ENCODE measurements at places on chromosomes 7 and 10.
A peak's percentile ranks its signal among the peaks of the same experiment; 100 is the strongest.

DNA sequence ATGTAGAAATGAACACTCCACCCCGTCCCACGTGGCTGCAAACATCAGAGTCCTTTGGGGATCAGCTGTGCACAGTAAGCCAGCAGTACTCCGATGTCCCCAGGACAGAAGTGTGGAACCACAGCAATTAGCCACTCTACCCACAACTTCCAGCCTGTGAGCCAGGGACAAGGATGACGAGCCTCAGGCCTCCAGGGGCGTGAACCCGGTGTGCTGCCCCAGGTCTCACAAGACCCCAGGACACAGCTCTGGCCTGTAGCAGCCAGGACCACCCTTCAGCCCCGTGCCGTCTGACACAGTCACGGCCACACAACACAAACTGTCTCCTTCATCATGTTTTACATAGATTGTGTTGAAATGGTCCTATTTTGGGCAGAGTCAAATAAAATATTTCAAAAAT, 113.0 kb upstream of the DIP2C start:
- no peak for DNase-seq

GRCh38 chr7:92246360-92247101, 757 bp downstream of the ANKIB1 start:
- peak; percentile 7 for DNase-seq

DNA sequence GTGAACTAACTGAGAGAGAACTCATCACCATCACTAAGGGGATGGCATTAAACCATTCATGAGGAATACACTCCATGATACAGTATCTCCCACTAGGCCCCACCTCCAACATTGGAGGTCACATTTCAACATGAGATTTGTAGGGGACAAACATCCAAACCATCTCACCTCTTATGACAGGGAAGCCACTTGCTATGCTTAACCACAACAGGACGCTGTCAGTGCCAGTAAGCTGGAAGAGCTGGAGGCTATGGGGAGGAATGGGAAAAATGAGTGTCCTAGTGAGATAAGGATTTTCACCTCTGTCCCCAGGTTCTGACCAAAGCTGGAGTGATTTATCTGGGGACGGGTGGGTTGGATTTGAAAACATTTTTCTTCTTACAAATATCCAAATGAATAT, 17.6 kb downstream of the PLCE1 start:
- DNase-seq, result no peak

DNA sequence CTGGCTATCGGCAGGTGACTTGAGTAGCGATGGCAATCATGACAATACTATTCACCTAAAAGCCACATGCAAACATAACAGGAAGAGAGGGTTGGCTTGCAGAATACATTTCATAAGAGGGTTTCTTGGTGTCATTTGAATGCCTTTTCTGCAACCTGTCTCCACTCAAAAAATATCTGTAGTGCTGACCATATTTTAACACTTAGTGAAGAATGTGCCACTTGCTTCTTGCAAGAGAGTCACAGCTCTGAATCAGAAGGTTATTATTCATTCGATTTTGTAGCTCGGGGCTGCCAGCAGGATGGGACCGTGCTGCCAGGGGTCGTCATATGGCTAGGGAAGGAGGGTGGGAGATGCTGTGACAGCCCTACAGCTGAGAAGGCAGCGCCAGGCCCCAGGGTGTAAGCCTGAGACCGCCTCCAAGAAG, 152.0 kb upstream of the PITRM1 start:
- DNase-seq, result no peak

DNA sequence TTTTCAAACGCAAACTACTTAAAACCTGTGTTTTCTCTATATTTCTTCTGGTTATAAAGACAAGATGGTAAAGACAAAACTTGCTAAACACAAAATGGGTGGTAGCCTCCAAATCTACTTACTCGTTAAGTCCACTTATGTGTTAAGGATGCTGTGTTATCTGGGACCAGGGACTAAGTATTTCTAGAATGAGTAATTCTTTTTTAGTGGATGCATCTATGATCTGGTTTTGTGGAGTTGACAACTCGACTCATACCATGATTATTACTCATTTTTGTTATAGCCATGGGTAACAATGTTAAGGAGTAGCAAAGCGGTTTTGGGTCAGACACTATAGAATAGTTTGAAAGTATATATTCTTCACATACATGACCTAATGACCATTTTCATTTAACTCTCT, 239.5 kb upstream of the FOXP2 start:
- DNase-seq, result no peak

DNA sequence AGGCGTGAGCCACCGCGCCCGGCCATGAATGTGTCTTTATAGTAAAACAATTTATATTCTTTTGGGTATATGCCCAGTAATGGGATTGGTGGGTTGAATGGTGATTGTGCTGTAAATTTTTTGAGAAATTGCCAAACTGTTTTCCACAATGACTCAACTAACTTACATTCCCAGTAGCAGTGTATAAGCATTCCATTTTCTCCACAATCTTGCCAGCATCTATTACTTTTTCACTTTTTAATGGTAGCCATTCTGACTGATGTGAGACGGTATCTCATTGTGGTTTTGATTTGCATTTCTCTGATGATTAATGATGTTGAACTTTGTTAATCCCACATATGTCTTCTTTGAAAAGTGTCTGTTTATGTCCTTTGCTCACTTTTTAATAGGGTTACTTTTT, 1187.9 kb downstream of the XPNPEP1 start:
- DNase-seq, result no peak

GRCh38 chr10:55160655-55161283, 359.7 kb upstream of the PCDH15 start:
- DNase-seq, result no peak

- DNase-seq, result no peak
These were observed 41.6 kb downstream of the LAMB1 start for GRCh38 chr7:107961405-107961804.

GRCh38 chr7:2982831-2983230, 60.8 kb downstream of the CARD11 start:
- peak; percentile 27 for DNase-seq

GRCh38 chr7:54864663-54865062, 105.7 kb upstream of the SEC61G start:
- DNase-seq, result no peak

DNA sequence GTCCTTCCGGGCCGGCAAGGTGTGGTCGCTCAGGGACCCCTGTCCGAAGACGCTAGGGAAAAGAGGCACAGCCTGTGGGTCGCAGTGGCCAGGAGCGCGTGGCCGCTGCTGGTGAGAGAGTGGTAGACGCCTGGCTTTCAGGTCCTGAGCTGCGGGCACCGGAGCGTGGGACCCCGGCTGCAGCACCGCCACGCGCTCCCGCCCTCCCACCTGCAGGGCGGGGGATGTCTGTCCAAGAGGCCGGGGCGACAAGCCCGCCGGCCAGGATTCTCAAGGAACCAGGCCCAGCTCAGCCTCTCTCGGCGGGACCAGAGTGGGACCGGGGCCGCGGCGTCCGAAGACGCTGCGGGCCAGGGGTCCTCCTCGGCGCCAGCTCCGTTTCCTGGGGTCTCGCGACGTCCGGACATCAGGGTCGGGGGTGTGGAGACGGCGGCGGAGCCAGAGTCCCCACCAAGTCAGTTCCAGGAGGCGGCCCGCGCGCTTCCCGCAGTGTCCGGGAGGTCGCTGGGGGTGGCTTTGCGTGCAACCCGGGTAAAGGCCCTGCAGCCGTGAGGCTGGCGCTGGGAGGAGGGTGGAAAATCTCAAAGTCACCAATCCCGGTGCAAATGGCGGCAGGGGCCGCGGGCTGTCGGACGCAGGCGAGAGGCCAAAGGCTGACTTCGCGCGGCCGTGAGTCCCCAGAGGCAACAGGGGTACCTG, 5.5 kb downstream of the ZNF503 start:
- no peak for DNase-seq

GRCh38 chr7:141339603-141340002, 211.6 kb upstream of the AGK start:
- no peak for DNase-seq

GRCh38 chr10:69220507-69220906, 375 bp downstream of the HKDC1 start:
- DNase-seq, result no peak

- no peak for DNase-seq
These were observed 27.2 kb downstream of the ATE1 start for GRCh38 chr10:121900443-121901174.

DNA sequence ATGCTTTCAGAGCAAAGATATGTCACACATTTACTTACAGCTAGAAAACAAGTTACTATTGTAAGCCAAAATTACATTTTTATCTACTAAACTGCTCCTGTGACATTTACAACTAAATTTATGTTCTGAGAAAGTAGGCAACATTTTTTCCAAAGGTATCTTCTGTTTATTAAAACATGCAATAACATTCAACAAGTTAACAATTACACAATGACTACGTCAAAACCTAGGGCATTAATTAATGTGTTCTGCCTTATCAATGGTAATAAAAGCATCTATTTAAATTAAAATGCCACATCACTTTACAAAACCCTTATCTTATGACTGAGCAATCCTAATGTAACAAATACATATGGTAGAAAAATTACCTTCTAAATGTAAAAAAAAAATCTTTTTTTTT, 14.9 kb downstream of the ASZ1 start:
- DNase-seq, result no peak

GRCh38 chr10:102352066-102352715, 43.3 kb upstream of the NFKB2 start:
- DNase-seq, result peak; percentile 73

GRCh38 chr10:79559726-79560125, 481 bp downstream of the SFTPA2 start:
- no peak for DNase-seq

- no peak for DNase-seq
These were observed 178.6 kb downstream of the RPS24 start for GRCh38 chr10:78212060-78212785.

DNA sequence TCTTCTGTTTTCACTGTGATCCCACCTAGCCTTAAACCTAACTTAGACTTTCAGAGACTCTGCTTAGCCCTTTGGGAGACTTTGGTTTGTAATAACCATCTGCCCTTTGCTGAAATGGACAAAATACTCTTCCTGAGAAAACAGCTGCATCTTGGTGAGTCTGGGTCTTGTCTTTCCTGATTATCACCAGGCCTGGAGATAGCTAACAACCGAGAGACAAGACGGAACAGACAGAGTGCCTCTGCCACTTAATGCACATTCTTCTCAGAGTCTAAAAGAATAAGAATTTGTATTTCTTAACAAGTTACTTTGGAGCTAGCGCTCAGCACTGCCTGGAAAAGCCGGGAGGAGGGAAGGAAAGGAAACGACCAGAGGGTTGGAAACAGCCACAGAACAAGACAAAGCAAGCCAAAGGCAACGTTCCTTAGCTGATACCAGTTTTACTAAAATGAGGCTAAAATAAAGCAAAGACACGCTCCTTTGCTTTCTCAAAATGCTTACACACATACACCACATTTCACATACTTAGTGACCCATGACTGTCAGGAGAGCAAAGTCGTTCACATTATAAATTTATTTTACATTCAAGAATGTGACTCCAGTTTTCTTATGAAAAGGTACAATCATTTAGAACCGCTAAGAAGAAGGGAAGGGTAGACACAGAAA, 70.3 kb upstream of the DGKI start:
- no peak for DNase-seq

DNA sequence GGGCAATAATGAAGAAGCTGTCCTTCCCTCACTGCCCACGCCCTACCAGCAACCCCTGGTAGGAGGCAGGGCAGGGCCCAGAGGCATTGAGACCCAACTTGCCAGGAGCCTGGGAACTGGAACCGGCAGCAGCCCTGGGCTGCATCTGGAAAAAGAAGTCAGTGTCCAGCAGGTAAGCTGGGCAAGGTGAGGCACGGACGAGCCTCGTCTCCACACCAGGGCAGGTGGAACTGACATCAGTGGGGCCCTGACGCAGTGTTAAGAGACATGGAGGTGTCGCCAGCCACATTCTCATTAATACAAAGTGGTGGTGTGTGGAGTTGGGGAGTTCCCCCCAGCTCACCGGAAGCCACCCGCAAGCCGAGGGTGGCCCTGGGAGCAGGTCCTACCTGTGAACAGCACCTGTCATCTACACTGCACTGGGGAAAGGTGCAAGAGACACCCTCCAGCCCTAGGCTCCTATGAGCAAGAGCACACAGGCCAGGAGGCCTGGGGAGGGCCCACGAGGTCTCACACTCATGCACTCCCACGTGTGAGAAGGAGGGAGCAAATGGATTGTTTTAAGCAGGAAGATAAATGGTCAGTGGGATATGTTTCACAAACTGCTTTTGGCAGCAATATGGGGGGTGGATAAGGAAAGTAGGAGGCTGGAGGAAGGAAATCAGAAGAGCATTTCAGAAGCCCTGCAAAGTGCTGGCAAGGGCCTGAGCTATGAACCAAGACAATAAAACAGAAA, 53.6 kb downstream of the COBL start:
- DNase-seq, result no peak

DNA sequence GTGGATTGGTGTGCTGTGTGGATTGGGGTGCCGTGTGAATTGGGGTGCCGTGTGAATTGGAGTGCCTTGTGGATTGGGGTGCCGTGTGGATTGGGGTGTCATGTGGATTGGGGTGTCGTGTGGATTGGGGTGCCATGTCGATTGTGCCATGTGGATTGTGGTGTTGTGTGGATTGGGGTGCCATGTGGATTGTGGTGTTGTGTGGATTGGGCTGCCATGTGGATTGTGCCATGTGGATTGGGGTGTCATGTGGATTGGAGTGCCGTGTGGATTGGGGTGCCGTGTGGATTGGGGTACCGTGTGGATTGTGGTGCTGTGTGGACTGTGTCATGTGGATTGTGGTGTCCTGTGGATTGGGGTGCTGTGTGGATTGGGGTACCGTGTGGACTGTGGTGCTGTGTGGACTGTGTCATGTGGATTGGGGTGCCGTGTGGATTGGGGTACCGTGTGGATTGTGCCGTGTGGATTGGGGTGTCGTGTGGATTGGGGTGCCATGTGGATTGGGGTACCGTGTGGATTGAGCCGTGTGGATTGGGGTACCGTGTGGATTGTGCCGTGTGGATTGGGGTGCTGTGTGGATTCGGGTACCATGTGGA, 120.6 kb upstream of the NPS start:
- no peak for DNase-seq

DNA sequence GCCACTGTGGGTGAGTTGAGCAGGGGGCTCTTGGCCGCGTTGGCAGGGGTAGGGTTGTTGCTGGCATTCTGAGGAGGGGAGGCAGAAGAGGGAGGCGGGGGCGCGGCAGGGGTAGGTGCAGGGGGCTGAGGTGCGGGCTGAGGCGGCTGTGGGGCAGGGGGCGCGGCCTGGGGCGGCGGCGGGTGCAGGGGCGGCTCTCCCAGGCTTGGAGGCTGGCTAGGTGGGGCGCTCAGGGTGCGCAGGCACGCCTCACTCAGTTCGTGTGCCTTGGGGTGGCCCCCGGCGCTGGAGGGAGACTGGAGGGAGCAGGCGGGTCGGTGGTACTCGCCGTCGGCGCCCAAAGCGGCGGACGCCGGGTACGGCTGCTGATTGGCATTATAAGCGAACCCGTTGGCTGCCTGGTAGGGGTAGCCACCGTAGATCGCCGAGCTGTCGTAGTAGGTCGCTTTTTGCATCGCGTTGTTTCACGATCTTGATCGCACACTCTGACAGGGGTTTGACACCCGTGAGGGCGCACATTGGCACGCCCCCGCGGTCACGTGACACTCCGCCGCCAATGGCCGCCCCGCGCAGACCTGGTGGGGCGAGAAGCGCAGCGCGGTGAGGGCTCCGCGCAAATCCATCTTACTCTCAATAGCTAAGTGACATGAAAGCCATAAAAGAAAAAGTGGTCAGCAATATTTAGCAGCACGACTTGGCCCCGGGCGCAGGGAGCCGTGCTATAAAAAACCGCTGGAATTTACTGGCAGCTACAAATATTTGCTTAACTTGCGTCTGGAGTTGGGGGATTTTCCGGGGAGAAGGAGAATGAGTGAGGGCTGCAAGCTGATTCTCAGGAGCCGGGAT, 7.9 kb upstream of the HOXA2 start:
- no peak for DNase-seq

- DNase-seq, result no peak
These were observed 535.2 kb downstream of the GRID1 start for GRCh38 chr10:85831422-85831821.
